Activated CD4-positive, CD25-positive, alpha-beta regulatory T cell (primary cell): ENCODE measurements at places on chromosomes 4 and X.
A peak's percentile ranks its signal among the peaks of the same experiment; 100 is the strongest.

GRCh38 chrX:78075787-78076389 is 28.2 kb upstream of the PGK1 start:
- DNase-seq: no peak

- no peak for DNase-seq
These were observed at the start of gene EXOC1L for GRCh38 chr4:55819634-55820033. EXOC1L (plus strand) TSS chr4:55819790; CDS start chr4:55820027, 237 bp downstream.

- peak; percentile 1 for DNase-seq
These were observed 48.5 kb downstream of the PRPS1 start for GRCh38 chrX:107676559-107677378.

DNA sequence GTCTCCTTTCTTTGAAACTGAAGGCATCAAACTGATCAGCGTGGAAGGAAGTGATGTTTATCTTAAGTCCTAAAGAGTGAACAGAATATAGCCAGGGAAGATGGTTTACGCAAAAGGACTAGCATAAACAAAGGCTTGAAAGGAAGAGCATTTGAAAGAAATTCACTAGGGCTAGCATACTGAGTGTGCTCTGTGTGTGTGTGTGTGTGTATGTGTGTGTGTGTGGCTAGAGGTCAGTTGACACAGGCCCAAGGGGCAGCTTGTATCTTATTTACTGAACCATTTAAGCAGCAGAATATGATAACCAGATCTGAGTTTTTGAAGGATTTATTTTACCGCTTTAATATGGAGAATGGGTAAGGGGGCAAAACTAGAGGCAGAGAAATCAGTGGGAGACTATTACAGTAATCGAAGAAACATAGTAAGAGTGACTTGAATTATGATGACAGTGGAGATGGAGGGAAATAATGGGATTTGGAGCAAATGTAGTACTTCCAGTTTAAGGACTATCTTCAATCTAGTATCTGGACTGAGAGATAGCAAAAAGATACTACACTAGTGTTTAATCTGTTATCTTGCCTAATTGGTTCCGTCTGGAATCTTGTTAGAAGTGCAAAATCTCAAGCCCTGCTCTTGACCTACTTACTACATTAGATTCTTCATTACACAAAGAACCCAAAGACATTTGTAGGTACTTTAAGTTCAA is 36.9 kb downstream of the CEP44 start:
- DNase-seq: no peak

DNA sequence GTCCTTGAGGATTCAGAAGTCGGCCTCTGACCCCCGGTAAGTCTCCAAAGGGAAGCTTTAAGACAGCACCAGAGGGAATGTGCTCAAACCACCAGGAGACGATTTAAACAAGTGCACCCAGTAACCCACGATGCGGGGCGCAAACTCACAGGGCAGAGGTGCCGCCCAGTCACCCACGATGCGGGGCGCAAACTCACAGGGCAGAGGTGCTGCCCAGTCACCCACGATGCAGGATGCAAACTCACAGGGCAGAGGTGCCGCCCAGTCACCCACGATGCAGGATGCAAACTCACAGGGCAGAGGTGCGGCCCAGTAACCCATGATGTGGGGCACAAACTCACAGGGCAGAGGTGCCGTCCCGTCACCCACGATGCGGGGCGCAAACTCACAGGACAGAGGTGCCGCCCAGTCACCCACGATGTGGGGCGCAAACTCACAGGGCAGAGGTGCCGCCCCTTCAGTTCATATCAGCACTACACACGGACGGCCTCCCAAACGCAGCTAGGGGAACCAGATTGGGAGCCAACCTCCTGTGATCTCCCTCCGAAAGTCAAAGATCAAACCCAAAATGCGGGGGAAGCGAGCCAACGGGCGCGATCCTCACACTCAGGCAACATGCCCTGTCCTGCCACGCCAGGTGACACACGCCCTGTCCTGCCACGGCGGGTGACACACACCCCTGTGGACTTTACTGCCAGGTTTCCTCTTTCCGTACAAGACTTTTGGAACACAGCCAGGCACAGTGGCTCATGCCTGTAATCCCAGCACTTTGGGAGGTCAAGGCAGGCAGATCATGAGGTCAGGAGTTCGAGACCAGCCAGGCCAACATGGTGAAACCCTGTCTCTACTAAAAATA is 11.3 kb downstream of the PPP2R3B start:
- DNase-seq: no peak
